Lung (tissue), 17 donors: ENCODE measurements at places on chromosomes 7 and 10.

DNA sequence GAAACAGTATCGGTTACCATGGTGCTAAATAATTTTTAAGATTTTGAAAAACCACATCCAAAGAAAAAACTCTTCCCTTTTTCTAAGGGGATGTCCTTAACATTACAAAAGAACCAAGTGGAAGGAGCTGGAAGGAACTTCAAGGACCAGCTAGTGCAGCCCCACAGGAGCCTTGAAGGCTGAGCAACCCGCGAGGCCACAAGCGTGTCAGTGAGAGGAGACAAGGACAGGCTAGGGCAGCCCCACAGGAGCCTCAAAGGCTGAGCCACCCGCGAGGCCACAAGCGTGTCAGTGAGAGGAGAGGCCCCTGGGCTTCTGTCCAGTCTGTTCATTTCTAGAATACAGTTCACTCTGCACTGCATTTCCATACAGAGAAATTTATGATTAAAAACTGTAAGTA, 80.1 kb upstream of the ATP6V0A4 start:
- no peak for DNase-seq

GRCh38 chr7:8594115-8594514, 160.7 kb downstream of the NXPH1 start:
- no peak for DNase-seq

GRCh38 chr10:32347363-32348022, 535 bp upstream of the EPC1 start:
- peak; percentile 30 for DNase-seq

GRCh38 chr10:44465401-44466115, 80.7 kb upstream of the CXCL12 start:
- DNase-seq, result peak; percentile 71

DNA sequence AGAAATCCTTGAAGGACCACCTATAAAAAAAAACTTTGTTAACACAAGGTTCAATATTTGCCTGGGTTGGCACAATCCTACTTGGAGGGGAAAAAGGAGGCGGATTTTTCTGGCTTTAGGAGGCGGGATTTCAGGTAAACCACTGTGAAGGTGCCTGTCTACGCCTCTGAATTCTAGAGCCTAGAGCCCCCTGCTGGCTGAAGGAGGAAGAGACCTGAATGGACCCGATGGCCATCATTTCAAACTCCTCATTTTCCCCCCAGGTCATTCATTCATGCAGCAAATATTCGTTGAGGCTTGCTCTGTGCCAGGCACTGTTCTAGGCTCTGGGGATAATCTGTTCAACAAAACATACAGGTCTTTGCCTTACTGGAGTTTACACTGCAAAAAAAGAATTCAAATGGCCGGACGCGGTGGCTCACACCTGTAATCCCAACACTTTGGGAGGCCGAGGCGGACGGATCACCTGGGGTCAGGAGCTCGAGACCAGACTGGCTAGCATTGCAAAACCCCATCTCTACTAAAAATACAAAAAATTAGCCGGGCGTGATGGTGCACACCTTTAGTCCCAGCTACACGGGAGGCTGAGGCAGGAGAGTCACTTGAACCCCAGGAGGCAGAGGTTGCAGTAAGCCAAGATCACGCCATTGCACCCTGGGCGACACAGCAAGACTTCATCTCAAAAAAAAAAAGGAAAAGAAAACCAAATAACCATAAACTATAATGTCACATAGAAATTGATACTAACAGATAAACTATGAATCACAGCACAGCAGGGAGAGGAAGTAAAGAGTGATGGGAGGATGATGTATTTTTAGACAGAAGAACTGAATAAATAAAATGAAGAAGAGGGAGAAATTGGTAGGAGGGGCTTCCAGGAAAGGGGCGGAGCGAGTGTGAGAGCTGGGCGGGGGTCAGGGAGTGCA, 90.1 kb upstream of the NFE2L3 start:
- peak; percentile 75 for DNase-seq

DNA sequence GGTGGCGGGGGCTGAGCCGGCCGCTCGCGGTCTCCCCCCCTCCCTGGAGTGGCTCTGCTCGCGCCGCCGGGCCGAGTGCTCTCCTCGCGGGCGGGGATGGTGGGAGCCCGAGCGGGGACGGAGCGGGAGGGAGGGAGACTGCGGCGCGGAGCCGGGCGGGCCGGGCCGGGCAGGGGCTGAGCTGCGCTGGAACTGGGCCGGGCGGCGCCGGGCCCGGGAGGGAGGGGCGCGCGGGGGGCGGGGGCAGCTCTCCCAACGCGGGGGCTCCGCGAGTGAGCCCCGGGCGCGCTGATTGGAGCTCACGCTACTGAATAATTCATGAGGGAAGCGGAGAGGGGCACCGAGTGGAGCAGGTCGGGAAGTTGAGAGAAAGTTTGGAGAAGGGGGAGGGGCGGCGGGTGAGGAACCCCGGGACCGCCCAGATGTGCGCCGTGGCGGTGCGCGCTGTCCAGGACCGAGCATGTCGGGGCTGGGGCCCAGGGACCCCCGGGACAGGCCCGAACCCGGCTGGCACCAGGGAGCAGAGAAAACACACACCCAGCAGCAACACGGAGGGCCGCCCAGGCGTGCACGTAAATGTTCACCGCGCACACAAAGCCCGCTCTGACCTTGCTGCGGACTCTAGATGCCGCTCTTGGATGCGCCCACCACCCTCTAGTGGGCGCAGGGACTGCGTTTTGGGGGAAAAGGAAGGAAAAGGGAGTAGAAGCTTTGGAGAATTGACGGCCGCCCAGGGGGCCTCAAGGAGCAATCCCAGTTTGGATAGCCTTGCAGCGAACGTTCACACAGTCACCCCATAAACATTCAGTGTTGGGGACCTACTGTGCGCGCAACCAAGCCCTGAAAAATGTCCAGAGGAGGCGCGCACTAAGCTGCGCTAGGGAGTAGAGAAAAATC, at the start of gene EPHB4:
Gene EPHB4 (minus strand): TSS at position 194 of the 897 bp plus-strand sequence. CDS start 493 bp downstream, outside the sequence.
- peak; percentile 98 for DNase-seq

DNA sequence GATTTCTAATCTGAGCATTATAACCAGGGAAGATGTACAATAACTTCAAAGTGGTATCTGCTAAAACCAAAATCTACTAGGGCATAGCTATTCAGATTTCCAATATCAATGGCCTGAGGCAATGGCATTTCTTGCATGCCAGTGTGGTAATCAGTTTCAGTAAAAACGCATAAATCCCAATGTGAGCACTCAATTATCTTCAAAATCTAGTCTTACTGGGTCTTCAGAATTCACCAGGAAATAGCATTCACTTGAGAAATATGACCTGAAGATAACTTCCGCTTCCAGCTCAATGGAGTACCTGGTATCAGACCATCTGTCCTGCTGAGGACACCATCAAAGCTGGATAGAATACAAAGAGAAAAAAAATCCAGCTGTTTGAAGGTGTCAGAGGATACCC, 72.4 kb downstream of the TRIL start:
- DNase-seq, result no peak

DNA sequence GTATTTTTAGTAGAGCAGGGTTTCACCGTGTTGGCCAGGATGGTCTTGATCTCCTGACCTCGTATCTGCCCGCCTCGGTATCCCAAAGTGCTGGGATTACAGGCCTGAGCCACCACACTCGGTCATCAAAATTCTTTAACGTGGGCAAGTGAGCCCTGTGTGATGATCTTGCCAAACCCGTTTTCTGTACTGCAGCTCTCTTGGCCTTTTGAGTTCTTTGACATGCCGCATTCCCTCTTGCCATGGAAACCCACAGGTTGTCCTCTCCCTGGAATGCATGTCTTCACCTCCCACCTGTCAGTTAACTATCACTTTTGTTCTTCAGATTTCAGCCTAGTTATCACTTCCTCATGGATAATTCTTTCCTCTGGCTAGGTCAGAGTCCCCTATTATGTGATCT, 5.0 kb downstream of the NUP205 start:
- DNase-seq, result no peak

DNA sequence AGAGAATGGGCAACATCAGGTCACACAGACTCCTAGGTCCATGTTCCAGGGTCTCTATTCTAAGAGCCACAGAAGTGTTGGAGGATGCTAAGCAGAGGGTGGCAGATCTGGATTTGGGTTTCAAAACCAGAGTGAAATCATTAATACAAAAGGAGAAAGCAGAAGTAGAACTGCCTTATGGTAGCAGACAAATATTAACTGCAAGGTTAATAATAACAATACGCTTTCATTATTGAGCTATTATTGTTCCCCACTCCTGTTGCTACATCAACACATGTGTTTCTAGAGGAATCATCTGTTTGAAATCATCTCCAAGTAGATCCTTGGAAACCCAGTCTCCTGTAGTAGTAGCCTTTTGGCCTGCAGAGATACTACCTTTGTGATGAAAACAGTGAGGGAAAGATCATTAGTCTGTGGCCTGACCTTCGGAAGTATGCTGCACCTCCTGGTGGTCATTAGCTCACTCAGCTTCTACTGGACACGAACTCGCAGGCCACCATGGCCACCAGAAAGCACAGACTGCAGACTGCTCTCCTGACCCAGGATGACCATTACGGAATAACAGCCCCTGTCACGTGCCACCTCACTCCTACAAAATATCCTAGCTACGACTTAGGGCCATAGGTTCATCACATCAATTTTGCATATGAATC, 84.6 kb downstream of the XPNPEP1 start:
- DNase-seq, result no peak

DNA sequence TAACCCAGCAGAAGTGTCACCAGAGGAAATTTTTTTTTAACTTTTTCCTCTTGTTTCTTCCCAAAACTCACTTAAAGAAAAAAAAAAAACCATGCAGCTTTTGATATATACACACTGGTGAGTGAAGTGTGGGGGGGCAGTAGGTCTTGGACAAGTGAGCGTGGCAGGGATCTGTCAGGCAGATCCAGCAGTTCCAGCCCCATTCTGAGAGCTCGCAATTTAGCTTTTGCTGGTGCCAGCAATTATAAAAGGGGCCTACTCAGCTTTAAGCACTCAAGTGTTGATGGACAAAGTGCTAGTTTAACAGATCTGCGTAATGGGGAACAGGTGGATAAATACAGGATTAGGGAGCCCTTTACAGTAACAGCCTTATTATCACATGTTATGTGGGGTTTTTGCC, 619.2 kb upstream of the GALNT17 start:
- DNase-seq, result peak; percentile 28

DNA sequence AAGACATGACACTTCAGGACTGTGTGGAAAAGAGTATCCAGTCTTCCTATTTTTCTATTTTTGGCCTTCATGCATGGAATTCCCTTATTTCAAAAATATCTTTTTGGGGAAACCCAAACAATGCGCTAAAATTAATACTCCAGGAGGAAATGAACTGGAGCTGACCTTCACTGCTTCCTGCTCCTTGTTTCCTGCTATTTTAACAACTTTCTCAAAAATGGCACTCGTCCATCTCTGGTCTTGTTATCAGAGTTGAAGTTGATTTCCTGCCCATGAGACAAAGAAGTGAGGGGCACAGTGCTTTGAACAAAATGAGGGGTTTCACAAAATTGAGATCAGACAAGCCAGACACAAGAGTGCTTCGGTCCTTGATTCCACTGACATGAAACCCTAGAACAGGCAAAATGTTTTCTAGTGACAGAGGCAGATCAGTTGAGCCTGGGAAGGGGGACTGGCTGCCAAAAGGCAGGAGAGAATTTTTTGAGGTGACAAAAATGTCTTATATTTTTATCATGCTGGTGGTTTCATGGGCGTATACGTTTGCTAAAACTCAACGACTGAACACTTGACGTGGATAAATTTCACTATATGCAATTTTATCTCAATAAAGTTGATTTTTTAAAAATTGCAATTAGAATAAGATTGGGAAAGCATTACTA, 193.2 kb downstream of the CREB5 start:
- peak; percentile 68 for DNase-seq

DNA sequence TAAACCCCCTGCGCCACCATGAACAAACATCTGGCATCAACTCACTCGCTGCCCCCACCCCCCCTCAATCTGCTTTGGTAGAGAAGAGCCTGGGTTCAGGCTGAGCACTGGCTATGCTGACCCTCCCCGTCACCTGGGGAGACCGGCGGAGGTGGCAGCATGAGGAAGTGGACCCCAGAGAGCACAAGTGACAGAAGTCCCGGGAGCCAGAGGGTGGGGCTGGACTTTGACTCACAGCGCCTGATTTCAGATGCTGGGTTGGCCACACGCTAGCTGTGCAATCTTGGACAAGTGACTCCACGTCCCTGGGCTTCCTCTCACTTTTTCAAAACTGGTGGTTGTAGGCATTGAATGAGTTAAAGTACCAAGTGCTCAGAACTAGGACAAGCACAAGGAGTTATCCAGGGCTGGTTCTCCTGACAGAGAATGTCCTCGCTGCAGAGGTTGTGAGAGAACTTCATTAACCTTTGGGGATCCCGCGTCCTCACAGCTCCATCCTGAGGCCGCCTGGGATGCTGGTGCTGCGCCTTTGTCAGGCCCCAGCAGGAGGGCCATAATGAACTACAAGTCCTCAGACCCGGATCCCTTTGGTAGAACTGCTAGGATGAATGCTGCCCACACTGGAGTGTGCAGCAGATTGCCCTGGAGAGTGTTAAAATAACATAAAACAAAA, 48.8 kb upstream of the RASGEF1A start:
- no peak for DNase-seq

DNA sequence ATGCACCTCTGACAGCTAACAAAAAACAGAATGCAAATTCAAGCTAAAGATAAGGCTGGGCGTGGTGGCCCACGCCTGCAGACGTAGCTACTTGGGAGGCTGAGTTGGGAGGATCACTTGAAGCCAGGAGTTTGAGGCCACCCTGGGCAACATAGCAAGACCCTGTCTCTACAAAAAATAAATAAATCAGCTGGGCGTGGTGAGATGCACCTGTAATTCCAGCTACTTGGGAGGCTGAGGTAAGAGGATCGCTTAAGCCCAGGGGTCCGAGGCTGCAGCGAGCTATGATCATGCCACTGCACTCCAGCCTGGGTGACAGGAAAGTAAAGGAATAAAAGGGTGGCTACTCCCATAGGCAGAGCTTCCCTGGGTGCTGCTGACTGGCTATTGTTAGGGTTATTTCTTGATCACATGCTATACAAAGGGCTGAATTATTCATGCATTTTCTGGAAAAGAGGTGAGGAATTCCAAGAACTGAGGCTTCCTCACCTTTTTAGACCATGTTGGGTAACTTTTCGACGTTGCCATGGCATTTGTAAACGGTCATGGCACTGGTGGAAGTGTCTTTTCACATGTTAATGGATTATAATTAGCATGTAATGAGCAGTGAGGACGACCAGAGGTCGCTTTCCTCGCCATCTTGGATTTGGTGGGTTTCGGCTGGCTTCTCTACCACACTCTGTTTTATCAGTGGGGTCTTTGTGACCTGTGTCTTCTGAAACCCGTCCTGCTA, 6.9 kb upstream of the PSMG3 start:
- no peak for DNase-seq

- DNase-seq, result no peak
These were observed 23.1 kb upstream of the ZNF107 start for GRCh38 chr7:64642875-64643274.
